H9 (cell line): ENCODE measurements at places on chromosomes 16 and 17.

- DNase-seq, result no peak
Observed at GRCh38 chr16:89748921-89749320, 27.6 kb downstream of the ZNF276 start.

GRCh38 chr17:19943026-19943425, 34.6 kb downstream of the AKAP10 start:
- peak; percentile 34 for DNase-seq

GRCh38 chr16:81514041-81514559, 69.5 kb downstream of the CMIP start:
- DNase-seq, result no peak

DNA sequence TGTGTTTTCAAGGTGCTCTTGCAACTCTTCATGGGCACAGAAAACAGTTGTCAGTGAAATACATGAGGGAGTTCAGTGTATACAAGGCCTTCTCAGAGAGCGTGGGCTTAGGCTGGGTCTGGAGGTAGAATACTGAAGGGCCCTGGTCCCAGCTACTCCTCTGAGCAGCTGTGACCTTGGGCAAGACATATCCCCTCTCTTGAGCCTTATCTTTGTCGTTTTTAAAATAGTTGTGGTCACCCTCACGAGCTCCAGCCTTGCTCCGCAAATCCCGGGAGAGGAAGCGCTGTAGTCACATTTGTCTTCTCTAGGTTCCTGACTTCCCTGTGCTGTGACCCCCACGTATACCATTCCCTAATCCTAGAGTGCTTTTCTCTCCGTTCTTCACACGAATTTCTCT, 3.6 kb downstream of the ZNRF1 start:
- DNase-seq, result no peak

DNA sequence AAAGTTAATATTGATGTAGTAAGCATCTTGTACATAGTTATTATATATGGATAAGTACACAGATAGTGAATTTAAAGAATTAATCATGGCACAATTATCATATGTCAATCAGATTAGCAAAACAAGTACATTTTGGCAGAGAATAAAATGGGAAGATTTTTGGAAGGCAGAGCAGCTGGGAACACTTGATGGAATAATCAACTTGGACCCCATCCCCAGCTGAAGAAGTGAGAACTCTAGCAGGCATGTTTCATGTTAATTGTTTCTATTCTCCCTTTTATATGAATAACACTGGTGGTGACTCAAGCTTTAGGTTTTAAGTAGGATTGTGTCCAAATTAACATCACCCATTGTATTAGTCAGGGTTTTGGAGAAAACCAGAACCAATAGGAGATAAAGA, 198.7 kb downstream of the KCNJ2 start:
- no peak for DNase-seq

DNA sequence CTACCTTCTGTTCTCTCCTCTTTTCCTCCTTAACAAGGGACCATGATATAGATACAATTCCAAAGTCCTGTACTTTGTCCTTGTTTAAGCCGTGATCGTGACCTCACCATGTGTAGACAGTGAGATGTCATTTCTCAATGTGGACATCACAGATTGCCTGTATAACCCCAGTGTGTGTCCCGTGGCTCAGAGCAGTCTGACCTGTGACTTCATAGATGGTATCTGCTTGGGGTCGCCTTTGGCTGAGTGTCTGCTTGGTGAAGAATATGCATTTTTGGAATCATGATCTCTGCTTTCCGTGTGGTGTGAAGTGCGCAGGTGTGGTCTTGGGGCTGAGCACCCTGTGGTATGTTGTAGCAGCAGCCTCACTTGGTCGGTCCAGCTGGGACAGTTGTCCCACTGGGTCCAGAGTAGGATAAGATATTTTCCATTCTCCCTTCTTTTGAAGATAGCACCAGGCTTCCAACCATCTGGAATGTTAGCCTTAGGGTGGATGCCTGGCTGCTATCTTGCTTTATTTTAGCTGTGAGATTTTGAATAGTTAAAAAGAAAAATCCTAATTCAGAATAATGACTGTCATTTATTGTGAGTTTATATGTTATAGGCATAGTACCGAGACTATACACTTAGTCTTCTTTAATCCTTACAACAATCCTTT, 13.4 kb downstream of the MSI2 start:
- no peak for DNase-seq

- DNase-seq, result no peak
Observed at GRCh38 chr16:16030449-16030848, 81.0 kb downstream of the ABCC1 start.
